ENCODE measurements at places on chromosomes 2 and 18.

- DNase-seq = no peak
These were observed 57.7 kb downstream of the CIB4 start for GRCh38 chr2:26583381-26583911.

DNA sequence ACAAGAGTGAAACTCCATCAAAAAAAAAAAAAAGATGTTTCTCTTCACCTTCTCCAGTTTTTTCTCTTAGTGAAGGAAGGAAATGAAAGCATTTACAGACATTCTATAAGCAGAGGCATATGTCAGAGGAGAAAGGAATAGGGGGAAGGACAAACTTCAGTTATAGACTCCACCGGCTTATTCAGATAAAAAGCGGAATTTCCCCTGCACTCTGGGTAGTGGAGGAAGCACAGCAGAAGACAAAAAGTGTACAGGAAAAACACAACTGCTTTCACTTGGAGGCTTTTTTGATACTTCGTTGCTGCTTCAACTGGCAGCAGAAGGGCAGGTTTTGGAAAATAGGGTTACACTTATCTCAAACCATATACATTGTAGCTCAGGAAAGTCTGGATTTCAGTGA lies 3.2 kb upstream of the MGAT4A start:
- no peak for DNase-seq

DNA sequence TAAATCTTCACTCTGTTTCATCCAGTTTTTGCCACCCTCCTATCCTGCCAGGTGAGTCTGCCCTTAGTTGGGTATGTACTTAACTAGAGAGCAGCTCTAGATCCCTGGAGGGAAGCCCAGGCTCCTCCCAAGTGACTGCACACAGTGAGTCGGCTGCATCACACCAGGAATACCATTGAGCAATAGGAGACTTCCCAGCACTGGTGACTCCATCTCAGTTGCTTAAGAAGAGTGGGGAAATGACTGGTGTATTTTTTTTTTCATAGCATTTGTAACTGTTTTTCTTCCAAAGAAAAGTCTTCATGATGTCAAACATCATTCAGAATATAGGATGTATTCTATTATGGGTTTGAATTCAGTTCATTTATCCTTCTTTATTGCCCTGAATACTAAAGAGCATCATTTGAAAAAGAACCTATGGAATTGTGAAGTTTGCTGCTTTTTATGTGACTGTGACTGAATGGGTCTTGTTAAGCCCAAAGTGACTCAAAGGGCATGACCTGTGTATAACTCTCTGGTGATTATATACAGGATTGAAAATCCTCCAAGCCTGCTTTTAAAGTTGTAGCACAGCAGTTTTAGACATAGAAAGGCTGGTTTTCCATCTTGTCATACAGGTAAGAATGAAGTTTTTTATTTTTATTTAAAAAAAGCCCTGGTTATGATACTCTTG lies 84.3 kb downstream of the MAP3K20 start:
- no peak for DNase-seq

DNA sequence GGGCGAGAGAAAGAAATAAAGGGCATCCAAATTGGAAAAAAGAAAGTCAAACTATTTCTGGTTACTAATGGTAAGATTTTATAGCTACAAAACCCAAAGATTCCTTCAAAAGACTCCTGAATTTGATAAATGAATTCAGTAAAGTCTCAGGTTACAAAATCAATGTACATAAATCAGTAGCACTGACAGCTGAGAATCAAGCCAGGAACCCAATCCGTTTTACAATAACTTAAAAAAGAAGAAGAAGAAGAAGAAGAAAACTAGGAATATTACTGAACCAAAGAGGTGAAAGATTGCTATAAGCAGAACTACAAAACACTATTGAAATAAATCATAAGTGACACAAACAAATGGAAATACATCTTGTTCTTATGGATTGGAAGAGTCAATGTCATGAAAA lies 291.5 kb upstream of the GULP1 start:
- DNase-seq = no peak

- no peak for DNase-seq
These were observed 307.1 kb downstream of the OSR1 start for GRCh38 chr2:19051203-19051831.

- no peak for DNase-seq
These were observed 7.5 kb downstream of the NPPC start for GRCh38 chr2:231918501-231919330.

DNA sequence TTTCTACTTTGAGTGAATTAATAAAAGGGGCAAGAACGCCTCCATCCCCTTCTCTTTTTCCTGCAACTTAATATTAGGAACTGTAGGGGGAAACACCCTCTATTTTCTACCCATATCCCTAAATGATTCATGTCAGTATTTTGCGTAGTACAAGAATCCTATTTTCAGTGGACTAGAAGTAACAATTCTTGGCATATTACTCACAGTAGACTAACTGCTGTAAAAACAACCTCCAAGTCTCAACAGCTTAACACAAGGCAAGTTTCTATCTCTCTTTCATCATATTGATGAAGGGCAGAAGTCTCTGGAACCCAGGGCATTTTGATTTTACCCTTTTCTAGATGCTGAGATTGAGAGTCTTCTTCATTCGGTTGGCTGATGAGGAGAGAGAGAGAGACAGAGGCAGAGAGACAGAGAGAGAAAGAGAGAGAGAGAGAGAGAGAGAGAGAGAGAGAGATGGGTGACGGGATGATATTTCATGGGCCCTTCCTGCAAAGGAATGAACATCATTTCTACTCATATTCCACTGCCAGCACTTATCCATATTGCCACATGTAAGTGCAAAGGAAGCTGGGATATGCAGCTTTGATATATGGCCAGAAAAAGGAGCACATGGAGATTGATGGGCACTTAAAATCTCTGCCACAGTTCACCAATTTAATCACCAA lies 481.6 kb downstream of the LPIN1 start:
- no peak for DNase-seq

GRCh38 chr18:36200354-36200771 lies 13.1 kb downstream of the MOCOS start:
- no peak for DNase-seq

- no peak for DNase-seq
These were observed 56.7 kb downstream of the IL1R2 start for GRCh38 chr2:102048465-102048864.
